ENCODE measurements at places on chromosomes 7 and 10.

DNA sequence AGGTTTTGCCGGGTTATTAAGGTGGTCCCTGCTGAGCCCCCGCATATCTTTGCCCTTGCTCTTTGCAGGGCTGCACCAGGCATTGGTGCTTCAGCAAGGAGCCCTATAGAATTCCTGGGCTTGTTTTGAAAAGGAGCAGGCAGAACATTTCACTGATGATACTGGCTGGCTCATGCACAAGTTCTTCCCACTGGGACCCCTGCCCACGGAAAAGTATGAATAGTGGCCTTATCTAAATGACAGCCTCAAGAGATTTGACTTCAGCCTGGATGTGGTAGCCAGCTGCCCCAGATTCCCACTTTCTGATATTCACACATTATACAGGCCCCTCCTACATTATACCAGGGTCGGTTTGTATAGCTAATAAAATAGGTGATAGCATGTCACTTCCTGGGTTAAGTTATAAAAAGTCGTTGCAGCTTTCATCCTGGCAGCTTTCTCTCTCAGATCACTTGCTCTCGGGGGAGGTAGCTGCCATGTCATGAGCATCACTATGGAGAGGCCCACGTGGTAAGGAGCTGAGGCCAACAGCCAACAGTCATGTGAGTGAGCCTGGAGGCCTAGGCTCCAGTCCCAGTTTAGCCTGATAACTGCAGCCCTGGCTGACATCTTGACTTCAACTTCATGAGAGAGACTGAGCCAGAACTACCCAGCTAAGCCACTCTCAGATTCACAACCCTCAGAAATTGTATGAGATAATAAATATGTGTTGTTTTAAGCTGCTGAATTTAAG lies 16.8 kb upstream of the CRTAC1 start:
- no peak for DNase-seq

- DNase-seq = no peak
These were observed 586.5 kb upstream of the IGFBP3 start for GRCh38 chr7:46507560-46507959.

DNA sequence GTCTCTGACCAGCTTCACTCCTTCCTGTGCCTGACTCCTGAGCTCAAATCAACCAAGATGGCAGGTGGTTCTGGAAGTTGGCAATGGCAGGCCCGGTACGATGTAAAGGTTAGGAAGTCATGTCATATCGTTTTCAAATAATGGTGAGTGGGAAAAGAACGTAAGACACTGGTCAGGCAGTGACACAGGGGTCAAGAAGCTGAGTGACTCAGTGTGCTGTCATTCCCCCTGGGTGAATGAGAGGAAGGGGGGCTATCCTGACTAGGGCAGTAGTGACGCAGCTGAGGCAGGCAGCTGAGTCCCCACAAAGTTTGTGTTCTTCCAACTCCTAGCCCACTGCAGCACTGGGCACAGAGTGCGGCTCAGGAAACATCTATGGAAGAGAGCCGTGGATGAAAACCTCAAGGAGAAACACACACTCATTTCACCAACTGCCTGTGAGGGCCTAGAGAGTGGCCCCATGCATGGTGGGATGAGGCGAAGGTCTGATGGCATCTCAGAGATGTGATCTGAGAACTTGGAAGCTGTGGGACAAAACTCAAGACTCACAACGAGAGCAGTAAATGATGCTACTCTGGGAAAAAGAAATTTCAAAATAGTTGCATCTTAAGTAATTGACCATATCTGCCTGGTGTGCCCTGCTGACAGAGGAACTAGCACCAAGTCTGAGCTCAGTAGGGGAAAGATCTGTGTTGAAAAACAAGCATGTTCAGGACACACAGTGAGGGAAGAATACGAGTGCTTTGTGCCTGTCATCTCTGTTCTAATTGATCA lies 23.2 kb downstream of the CREB3L2 start:
- DNase-seq = no peak

DNA sequence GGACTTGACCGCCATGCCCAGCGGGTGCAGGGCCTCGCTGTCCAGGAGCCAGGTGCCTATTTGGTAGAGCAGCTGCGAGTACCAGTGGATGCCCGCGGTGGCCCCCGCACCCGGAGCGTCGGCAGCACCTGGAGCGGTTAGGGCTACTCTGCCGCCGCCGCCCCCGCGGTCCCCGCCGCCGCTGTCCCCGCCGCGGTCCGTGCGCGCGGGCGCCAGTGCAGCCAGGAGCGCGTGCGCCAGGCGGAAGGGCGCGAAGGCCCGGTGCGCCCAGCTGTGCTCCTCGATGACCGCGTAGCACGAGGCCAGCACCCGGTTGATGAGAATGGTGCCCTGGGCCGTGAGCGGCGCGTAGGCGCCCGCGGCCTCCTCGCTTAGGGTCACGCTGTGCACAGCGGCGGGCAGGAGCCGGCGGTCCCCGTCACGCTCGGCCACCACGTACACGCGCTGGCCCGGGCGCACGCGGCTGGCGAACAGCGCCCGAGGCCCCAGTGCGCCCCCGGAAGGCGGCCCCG lies 9.3 kb downstream of the SHH start:
- DNase-seq = no peak

DNA sequence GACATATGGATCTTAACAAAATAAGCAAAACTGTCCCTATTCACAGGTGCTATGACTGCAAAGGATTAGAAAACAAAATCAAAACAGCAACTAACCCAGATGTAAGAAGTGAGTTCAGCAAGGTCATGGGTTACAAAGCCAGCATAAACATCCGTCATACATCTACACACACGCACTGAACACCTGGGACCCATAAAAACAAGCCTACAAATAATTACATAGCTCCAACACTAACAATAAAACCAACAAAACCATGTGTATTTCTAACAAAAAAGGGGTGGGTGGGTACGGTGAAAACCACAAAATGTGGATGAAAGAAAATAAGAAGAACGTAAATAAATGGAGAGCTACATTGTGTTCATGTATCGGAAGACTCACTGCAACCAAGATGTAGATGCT lies 256.8 kb downstream of the ELFN1 start:
- no peak for DNase-seq

DNA sequence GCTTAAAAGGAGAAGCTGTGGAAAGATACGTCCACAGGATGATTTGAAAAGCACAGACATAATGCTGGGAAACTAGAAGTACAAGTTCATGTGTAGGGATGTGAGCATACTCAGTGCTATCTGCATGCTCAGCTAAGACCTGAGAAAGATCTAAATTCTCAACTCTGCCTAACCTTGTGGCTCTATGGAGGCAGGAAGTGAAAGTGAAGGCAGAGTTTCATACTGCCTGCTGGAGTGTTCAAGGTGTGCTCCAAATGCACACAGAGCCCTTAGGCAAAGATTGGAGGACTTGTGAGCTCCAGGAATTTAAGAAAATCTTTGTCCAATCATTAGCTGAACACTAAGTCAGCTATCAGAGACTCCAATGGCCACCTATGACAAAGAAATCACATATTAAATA lies 190.9 kb downstream of the RNLS start:
- DNase-seq = no peak

- no peak for DNase-seq
These were observed 90.7 kb downstream of the GNAI1 start for GRCh38 chr7:80225361-80225760.

- no peak for DNase-seq
These were observed 3.9 kb downstream of the GRID1 start for GRCh38 chr10:86362586-86363183.

GRCh38 chr7:151524845-151525244 lies 5.2 kb upstream of the RHEB start:
- DNase-seq = no peak

GRCh38 chr7:34365011-34365410 lies 293.0 kb upstream of the NPSR1 start:
- no peak for DNase-seq

GRCh38 chr7:133730360-133730759 lies 396.8 kb upstream of the LRGUK start:
- DNase-seq = no peak

- no peak for DNase-seq
These were observed 6.1 kb downstream of the ENTPD1 start for GRCh38 chr10:95761939-95762492.
